ENCODE measurements at places on chromosomes 1 and 21. TPM values are rescaled to one million over a fixed set of nuclear protein-coding genes. Genes with fewer than 3 reads are reported as not detected.

DNA sequence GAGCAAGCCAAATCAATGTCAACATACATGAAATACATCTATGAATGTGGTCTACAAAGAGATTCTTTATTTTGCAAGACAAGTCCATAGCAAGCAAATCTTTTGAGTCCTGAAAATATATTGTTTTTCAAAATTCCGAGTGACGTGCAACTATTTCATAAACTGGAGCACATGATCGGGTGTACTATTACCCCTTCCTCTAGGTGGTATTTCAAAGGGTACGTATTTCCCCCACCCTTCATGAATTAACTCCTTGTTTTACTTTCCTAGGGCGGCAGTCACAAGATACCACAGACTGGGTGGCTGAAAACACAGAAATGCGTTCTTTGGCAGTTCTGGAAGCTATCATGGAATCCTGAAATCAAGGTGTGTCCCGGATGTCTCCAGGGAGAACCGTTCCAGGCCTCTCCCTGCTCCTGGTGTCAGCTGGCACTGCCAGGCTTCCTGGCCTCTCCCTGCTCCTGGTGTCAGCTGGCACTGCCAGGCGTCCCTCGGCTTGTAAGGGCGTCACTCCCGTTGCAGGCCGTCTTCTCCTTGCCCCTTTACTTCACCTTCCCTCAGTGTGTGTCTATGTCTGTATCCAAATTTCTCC, 55.3 kb downstream of the RIPK4 start:
- H3K4me1 ChIP-seq: no peaks in the 10 kb centered on the region
- no peak for DNase-seq
- H3K27me3 ChIP-seq: peaks cover 48% of the 10 kb centered on the region
- H3K27ac ChIP-seq: no peak overlapping the region
- H3K36me3 ChIP-seq: no peaks in the 10 kb centered on the region

- DNase-seq: no peak
- no peak overlapping the region for H3K27ac ChIP-seq
- H3K4me1 ChIP-seq: no peaks in the 10 kb centered on the region
- no peak overlapping the region for H3K4me3 ChIP-seq
- no peaks in the 10 kb centered on the region for H3K27me3 ChIP-seq
Measured at GRCh38 chr21:27104846-27105431, 138.1 kb upstream of the ADAMTS5 start.

DNA sequence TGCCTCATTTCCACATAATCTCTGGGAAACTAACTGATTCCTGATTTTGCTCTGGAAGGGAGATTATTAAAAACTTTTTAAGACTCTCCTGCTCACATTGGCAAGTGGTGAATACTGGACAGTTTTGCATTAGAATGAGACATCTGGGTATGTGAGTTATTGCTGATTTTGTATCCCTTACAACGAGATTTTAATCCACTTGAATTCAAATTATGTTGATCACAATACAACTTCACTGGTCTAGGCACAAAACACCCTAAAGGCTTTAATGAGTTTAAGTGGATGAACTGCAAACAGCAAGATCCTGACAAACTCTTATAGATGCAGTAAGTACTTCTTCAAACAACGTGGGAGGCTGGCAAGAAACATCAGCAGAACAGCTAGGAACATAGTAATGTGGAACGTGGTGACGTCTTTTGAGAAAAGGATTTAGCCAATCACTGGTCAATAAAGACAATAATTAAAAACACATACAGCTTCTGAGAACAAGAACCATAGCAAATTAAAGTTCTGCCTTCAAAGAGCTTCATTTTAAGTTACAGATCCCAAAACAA, 10.2 kb upstream of the LYPLAL1 start:
- H3K36me3 ChIP-seq: no peaks in the 10 kb centered on the region
- no peak overlapping the region for H3K27ac ChIP-seq
- no peak overlapping the region for H3K4me3 ChIP-seq
- DNase-seq: no peak
- H3K27me3 ChIP-seq: no peaks in the 10 kb centered on the region

- no peak overlapping the region for H3K27ac ChIP-seq
- no peaks in the 10 kb centered on the region for H3K27me3 ChIP-seq
- H3K36me3 ChIP-seq: no peaks in the 10 kb centered on the region
- no peak for DNase-seq
Measured at GRCh38 chr1:105872817-105873216, 1183.7 kb upstream of the PRMT6 start.

APOBEC4 gene
- total RNA-seq: 3.0 TPM
